Suppressor macrophage (primary cell): ENCODE measurements at places on chromosomes 4 and X.

DNA sequence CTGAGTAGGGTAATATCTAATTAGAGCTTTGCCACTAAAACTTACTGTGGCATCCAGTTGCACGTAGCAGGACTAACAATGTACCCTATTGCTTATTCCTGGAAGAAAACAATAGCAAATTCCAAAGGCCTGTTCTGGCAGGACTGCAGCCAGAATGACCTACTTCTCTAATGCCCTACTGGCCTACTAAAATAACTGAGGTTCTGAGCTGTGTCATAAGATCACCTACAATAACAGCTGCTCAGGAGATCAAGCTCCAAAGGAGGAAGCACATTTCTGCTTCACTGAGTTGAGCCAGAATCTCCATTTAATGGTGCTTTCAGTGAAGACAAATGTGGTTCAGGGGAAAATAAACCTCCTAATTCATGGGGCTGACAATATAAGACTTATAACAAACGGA lies 42.2 kb upstream of the CXCL8 start:
- DNase-seq: peak; percentile 15

- no peak for DNase-seq
Observed at GRCh38 chr4:140955641-140956040, 177.6 kb downstream of the RNF150 start.

DNA sequence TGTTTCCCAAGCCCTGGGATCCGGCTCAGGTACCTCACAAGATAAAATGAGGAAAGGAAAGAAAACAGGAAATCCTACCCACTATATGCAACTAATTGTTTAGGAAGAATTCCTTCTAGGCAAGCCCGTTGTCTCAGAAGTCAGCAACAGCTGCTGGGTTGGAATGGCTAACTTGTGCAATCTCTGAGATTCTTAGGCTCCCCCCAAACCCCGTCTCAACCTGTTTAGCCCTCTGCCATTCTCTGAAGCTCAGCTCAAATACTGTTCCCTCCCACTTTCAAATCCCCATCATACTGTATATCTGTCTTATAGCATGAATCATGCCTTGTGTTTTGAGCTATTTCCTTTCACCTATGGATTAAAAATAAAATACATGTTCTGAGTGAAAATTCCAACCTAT lies 28.9 kb downstream of the STARD8 start:
- DNase-seq: no peak

- DNase-seq: no peak
Observed at GRCh38 chrX:7235071-7235470, 87.1 kb upstream of the PUDP start.

GRCh38 chrX:43663173-43663572 lies 7.1 kb downstream of the MAOA start:
- no peak for DNase-seq

DNA sequence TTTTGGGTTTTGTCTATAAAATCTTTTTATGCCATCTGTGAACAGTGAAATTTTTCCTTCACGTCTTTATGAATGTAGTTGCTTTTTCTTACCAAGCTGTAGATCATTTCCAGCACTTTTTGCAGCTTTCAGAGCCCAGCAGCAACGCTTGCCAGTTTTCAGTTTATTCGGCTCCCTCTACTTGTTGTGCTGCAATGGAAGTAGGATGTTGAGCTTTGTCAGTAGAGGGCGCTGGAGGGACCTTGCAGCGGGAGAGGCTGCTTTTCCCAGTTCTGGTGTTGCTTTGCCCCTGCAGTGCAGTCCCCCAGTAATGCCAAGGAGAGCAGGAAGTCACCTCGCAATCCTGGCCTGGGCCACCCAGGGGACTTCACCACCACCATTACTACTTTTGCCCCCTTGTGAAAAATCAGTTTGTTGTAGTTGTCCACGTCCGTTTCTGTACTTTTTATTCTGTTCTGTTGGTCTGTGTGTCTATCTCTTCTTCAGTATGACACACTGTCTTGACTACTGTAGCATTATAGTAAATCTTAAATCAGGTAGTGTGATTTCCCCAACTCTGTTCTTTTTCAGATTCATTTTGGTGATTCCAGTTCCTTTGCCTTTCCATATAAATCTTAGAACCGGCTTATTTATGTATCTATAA lies 21.8 kb downstream of the CMC4 start:
- peak; percentile 38 for DNase-seq

GRCh38 chr4:69490271-69490670 lies 5.4 kb downstream of the UGT2B4 start:
- no peak for DNase-seq

GRCh38 chrX:30253257-30253656 lies 6.3 kb downstream of the MAGEB1 start:
- DNase-seq: no peak

GRCh38 chr4:142369141-142369540 lies 477.0 kb downstream of the INPP4B start:
- DNase-seq: no peak

DNA sequence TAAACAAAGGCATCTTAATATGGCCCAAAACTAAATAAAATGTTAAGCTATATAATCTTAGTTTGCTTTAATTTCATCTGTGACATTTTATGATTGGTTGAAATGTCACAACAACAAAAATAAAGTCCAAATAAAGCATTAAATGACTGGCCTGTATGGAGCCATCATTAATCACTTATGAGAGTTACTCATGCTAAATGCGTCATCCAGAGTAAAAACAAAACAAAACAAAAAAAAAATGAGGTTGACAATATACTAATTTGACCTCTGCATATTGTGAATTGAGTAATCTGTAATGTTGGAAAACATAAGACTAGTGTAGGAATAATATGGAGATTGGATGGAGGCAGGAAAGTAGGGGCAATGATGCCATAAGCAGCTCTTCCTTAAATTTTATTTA lies 139.7 kb downstream of the MAPK10 start:
- no peak for DNase-seq

GRCh38 chrX:85309717-85310116 lies 65.9 kb downstream of the ZNF711 start:
- no peak for DNase-seq

GRCh38 chr4:56134266-56134665 lies 185.5 kb downstream of the CEP135 start:
- DNase-seq: no peak

DNA sequence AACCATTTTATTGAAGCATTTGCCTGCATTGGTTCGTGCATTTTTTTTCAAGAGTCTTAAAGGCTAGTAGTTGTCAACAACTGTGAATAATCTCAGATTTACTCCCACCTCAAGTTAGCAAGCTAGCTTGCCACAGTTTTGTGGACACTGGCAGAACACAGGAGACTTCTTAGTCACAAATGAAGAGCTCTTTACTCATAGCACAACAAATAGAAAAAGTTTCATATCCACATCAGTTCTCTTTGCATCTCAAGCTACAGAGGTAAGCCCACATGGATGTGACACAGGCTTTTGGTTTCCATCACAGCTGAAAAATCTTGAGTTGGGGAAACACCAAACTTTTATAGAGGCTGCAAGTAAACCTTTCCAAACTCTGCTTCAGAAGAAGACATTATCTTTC lies 2315.7 kb upstream of the TENM3 start:
- no peak for DNase-seq

GRCh38 chr4:153639833-153640802 lies 44.0 kb upstream of the TLR2 start:
- no peak for DNase-seq

DNA sequence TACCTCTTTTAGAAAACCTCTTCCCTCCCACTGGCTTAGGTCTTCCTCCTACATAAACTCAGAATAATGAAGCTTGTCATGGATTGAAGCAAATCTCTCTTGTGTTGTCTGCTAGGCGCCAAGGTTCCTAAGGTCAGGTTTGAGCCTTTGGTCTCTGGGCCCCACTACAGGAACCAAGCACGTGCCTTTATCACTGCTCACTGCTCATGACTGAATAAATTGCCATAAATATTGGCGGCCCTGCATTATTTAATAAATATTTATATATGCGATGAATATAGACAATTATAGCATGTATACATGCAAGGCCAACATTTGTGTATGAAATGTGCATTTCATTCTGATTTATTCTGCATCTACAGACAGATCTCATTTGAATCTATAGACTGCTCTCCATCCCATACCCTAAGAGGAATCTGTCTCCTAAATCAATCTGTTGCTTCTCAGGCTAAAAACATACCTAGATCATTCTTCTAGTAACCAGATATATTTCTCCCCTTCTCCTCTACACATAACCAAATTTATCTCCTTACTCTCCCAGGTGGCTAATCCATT lies 1717.6 kb upstream of the TENM3 start:
- DNase-seq: no peak

DNA sequence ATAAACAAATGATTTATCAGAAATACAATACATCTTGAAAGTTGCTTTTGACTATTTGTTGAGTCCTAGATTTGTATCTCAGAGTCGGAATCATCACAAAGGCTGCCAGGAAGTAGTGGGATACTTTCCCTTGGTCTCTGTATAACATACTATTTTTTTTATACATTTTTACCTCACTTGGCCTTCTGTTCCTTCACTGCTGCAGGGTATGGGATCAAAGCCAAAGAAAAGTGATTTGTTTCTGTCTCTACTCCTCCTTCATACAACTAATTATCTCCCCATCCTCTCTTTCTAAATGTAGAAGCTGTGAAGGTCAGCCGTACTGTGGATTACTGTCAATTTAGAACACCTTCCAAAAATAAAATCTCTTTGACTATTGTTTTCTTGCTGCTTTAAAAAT lies 24.9 kb downstream of the PALLD start:
- DNase-seq: no peak

GRCh38 chr4:167239627-167240026 lies 5.3 kb upstream of the SPOCK3 start:
- no peak for DNase-seq

GRCh38 chr4:138967313-138967712 lies 48.3 kb upstream of the NOCT start:
- peak; percentile 95 for DNase-seq

DNA sequence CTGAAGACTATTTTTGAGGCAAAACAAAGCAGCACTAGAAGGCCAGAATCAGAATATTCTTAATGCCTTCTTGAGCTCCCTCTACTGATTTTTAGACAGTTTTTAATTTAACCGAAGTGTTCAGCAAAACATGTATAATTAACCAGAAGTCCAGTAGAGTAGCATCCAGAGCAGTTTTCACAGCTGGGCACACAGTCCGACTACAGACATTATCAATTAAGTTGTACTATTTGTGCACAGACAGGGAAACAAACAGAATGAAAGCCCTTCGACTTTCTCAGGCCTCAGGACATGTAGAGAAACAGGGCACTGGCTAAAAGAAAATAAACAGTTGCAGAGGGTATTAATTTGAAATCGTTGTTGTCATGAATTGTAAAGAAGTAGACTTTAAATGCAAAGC lies 11.9 kb downstream of the FSTL5 start:
- DNase-seq: no peak

DNA sequence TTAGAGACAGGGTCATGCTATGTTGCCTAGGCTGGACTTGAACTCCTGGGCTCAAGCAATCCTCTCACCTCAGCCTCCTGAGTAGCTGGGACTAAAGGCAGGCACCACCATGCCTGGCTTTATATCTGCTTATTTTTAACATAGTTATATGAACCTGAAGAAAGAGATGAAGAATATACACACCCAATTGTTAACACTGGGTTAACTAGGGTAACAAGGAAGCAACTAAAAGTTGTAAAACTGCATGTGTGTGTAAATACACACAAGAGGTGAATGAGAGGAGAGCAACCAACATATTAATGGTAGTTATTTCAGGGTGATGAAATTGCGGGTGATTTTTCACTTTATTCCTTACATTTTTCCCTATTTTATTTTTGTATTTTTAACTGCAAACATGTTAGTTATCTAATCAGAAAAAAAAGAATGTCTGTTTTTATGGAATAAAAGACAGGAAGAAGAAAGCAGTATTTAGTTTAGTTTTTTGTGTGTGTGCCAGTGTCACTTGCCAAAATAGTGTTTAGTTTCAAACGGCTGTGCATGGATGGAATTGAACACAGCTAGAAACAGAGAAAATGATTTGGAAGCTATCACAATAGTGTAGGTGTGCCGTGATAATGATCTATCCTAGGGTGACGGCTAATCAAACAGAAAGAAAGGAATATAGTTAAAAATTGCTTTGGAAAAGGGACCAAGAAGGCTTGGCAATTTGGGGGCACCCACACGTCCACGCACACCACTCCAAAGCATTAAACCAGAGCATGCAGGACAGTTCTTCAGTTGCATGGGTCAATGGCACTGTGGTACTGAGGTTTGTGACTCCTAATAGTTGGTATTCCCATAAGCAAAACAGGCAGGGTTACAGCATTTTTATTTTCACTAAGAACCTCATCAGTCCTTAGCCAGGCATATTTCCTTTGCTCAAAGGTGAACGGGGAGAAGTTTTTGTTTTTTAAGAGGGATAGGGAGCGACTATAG lies 89.1 kb upstream of the KLHL13 start:
- no peak for DNase-seq

DNA sequence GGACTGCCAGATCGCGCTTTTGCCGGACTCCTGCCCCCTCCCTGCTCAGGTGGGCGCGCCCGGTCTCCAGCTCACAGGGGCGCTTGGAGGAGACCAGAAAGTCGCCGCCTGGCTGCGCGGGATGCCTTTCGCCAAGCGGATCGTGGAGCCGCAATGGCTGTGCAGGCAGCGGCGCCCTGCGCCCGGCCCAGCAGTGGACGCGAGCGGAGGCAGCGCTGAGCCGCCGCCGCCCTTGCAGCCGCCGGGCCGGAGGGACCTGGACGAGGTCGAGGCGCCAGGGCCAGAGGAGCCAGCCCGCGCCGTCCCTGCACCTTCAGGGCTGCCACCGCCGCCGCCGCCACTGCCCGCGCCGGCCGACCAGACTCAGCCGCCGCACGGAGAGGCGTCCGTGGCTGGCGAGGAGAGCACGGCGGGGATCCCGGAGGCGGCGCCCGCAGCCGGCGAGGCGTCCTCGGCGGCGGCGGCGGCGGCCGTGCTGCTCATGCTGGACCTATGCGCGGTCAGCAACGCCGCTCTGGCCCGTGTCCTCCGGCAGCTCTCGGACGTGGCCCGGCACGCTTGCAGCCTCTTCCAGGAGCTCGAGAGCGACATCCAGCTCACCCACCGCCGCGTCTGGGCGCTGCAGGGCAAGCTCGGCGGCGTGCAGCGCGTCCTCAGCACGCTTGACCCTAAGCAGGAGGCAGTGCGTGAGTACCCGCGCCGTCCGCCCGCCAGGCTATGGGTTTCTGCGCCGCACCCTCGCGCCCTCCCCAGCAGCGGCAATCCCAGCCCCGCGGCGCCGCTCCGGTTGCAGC lies 834 bp downstream of the NHS start:
- DNase-seq: no peak

DNA sequence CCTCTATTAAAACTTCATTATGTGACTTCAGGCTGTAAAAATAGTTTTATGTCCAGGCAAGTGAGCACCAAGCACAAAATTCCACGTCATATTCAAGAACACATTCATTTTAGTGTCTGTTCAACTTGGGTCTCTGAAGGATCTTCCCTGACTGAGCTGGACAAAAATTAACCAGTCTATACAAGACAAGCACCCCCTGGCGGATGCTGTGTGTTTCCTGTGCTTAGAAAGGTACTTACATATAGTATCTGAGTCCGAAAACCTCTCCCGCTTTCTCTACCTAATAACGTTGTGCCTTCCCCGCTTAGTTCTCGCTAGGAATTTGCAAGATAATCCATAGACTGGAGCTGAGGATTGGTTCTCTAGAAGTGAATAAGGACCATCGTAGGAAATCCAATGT lies 2214.5 kb upstream of the TENM3 start:
- DNase-seq: peak; percentile 12

GRCh38 chrX:105260291-105261043 lies 40.0 kb upstream of the TEX13A start:
- DNase-seq: no peak

GRCh38 chrX:133638285-133638684 lies 223.0 kb upstream of the GPC4 start:
- no peak for DNase-seq
